ENCODE measurements at places on chromosomes 6 and 20.

GRCh38 chr6:82118150-82118562 is 129.4 kb downstream of the IBTK start:
- DNase-seq, result no peak

- DNase-seq, result no peak
Observed at GRCh38 chr20:33648396-33649004, 13.6 kb upstream of the C20orf144 start.

DNA sequence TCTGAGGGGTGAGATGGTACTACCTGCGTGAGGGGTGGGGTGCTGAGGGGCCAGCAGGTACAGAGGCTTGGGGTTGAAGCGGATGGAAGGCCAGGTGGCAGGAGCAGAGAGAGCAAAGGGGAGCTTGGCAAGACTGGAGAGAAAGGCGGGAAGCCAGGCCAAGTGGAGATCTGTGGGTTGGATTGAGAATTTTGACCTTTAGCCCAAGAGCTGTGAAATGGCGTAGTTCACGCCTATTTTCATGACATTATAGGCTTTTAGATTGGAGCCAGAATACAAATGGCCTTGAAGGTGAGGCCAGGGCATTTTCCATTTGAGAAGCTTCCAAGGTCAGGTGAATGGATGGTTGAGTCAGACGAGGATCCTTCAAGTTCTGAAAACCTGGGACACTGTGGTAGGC is 2.5 kb downstream of the ATRN start:
- no peak for DNase-seq

GRCh38 chr20:1737134-1737533 is 79.6 kb upstream of the SIRPG start:
- no peak for DNase-seq

GRCh38 chr6:167422934-167423333 is 98.0 kb downstream of the TTLL2 start:
- no peak for DNase-seq

DNA sequence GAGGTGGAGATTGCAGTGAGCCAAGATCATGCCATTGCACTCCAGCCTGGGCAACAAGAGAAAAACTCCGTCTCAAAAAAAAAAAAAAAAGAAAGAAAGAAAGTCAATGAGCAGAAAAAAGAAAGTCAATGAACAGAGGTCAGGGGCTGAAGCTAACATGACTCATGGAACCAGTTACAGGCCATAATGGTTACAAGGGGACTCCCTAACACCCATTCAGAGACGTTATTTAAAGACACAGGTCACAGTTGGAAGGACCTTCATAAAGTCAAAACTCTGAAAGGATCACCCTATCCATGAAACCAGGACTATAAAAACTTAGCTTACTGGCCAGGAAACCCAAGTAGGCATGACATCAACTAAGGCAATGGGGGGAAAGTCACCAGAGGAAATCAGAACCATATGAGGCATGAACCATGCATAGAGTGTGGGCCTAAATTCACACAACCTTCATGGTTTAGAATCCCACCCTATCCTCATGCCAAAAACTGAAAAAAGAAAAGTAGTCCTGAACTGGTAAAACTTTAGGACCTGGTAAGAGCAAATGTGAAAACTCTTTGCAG is 18.2 kb downstream of the FBXL4 start:
- no peak for DNase-seq
